ENCODE measurements at places on chromosomes 7 and 10.
A peak's percentile ranks its signal among the peaks of the same experiment; 100 is the strongest.

- DNase-seq: peak; percentile 39
Observed at GRCh38 chr10:45464958-45465567, 91.0 kb downstream of the ALOX5 start.

- DNase-seq: no peak
Observed at GRCh38 chr7:116257156-116257555, 46.8 kb downstream of the TES start.

GRCh38 chr7:106022193-106022821 lies 59.2 kb downstream of the CDHR3 start:
- peak; percentile 64 for DNase-seq

- DNase-seq: no peak
Observed at GRCh38 chr10:24911029-24911428, 41.4 kb downstream of the PRTFDC1 start.
